AML-193 (cell line): ENCODE measurements at places on chromosomes 1 and 21.

GRCh38 chr1:176826265-176826664, 338.2 kb downstream of the ASTN1 start:
- no peak for DNase-seq

DNA sequence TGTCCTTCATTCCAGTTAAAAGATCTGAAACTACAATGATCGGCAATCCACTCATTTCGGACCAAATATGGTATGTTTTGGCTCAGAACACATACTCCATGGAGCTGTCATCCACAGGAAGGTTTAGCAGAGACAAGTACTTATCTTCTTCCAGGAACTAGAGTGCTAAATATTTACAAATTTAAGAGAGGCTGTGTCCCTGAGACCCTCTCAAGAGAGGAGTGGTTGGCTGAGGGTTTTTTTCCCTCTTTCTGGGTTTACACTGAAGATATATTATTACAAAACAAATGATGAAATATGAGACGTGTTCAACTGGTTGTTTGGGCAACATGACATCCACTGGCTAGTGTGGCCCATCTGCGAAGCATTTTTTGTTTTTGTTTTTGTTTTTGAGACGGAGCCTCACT, 25.9 kb upstream of the NID1 start:
- no peak for DNase-seq

DNA sequence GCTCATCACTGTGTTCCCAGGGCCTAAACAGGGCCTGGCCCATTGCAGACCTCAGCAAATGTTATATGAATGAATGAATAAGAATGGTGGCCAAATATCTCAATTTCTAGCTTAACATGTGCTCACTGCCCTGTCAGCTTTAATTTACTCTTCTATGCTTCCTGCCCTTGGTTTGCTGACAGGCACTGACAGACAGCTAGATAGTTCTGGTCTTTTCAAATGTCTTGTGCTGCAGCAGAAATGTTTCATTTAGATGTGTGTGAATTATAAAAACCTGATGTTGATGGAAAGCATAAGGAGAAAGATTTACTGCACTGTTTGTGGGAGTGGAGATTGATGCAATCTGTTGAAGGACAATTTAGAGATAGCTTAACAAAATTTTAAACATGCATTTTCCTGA, 48.9 kb downstream of the LPAR3 start:
- DNase-seq = no peak

- no peak for DNase-seq
Measured at GRCh38 chr1:245622332-245623014, 467.7 kb downstream of the KIF26B start.

DNA sequence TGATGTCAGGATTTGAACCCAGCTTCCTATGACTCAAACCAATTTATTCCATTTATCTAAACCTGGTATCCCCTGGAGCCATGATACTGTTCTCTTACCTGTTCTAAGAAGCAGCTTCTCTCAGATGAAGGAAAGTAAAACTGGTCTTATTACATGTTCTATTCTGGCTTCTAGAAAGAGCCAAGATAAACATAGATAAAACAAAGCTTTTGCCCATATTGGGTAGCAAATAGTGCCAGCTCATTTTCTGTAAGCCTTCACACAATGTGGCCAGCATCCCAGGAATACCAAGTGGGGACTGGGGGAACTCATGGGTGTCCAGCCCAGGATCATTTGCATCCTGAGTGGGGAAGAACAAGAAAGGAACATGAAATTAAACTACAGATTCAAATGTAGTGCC, 53.5 kb upstream of the EPHA8 start:
- DNase-seq = no peak

DNA sequence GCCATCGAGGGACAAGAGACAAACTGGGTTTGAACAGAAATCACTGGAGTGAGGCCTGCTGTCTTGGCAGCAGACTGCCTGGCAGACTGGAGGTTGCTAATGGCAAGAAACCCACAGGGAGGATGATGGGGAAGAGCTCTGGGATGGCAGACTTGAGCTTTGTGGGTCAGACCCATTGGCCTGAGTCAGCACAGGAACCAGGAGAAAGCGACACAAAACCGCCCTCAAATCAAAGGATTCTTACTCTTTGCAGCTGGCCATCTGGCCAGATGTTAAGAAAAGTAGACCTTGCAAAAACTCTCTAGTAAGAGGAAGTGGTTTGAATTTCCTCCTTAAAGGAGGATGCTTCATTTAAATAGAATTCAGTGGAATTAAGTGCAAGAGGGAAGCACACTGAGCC, 195.2 kb upstream of the JUN start:
- peak; percentile 77 for DNase-seq

DNA sequence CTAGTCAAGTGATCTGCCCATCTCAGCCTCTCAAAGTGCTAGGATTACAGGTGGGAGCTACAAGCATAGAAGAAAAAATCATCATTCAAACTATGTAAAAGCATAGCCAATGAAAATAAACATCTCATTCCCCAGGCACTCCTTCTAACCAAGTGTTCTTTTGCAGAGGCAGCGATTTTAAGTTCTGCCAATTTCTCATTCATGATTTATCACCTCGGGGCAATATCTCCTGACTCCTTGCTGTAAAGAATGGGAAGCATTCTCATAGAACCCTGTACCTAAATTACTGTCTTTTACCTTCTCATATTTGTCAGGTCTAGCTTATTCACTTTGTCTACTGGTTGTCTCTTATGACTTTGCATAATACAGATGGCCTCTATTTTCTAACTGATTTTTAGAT, 32.5 kb upstream of the IVNS1ABP start:
- DNase-seq = no peak

DNA sequence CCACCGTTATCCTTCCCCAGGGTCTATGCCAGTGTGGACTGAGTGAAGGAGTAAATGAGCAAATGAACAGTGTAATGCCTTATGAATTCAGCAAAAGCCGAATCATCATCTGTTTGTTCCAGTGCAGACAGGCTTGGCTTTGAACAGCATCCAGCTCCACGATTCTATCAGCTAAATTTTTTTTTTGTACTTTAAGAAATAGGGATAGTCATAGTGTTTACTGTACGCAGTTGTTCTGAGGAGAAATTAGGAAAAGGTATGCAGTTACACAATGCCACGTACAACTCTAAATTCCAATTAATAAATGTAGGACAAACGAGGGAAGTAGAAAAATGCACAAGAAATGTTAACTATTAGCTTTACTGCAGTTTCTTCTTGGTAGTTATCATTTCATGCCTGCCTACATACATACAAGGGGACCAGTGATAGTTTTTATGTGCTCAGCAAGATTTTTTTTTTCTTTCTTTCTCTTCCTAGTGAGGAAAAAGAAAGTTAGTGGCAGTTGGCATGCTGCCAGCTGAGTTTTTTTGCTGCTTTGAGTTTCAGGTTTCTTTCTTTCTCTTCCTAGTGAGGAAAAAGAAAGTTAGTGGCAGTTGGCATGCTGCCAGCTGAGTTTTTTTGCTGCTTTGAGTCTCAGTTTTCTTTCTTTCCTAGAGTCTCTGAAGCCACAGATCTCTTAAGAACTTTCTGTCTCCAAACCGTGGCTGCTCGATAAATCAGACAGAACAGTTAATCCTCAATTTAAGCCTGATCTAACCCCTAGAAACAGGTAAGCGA, at the start of gene IFI44L:
Gene IFI44L (plus strand): TSS at position 646 of the 777 bp plus-strand sequence. CDS start 7,468 bp downstream, outside the sequence.
- DNase-seq = no peak

DNA sequence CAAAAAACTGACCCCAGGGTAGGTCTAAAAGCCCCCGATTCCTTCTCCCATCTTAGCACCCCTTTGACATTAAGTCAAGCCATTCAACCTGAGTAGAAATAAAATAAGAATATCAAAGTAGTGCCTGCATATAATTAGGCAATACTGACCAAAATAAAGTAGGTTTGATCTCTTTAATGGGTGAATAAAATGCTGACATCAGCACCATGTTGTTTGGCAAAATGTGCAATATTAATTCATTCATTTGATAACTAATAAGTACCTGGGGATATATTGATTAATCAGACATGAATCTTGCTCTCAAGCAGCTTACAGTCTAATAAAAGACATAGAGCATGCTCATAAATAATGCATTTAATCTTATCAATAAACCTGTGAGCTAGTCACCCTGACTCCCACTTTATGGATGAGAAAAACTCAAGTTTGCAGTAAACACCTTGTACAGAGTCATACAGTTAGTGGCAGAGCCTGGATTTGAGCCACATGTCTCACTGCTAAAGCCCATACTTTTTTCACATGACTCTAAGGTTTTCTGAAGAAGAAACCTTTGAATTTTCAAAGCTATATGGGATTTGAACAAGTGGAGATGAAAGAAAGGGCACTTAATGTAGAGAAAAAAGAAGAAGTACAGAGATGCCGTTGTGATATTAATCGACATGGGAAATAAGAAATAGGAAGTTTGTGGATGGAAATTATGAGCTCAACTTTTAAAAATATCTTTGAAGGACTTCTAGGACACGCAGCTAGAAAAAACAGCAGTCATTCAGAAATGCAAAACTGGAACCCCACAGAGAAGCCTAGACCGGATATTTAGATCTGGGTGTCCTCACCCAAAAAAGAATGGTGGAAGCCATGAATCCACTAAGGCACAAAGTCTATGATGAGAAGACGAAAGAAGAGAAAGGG, 183.9 kb downstream of the TOMM20 start:
- DNase-seq = peak; percentile 77

GRCh38 chr1:101128211-101128727, 102.7 kb upstream of the DPH5 start:
- DNase-seq = no peak

GRCh38 chr1:77830946-77831345, 51.5 kb downstream of the MIGA1 start:
- no peak for DNase-seq

DNA sequence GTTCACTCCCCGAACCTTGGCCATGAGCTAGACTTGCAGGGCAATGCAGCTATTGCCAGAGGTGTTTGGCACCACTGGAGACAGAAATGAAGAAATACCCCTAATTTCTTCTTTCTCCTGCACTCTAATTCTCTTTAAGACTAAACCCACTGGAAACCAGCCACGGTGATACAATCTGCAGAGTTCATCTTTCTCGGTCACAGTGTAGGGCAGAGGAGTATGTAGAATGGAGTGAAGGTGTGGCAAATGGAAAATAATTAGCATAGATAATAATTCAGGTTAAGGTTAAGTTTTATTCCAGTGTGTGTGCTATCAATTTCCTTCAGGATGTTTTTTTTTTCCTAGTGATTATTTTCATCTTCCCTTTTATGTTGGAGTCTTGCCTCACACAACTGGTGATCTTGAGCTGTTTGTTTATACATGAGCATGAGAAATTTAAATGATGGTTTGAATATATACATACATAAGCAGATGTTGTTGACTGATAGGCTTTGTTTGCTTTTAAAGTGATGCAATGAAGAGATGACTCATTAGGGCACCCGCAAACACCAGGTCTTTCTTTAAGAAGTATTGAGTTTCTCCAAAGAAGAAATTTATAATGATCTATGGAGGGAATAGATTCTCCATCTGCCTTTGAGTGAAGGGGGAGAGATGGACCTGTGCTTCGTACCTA, 81.9 kb downstream of the SPATA17 start:
- DNase-seq = no peak

DNA sequence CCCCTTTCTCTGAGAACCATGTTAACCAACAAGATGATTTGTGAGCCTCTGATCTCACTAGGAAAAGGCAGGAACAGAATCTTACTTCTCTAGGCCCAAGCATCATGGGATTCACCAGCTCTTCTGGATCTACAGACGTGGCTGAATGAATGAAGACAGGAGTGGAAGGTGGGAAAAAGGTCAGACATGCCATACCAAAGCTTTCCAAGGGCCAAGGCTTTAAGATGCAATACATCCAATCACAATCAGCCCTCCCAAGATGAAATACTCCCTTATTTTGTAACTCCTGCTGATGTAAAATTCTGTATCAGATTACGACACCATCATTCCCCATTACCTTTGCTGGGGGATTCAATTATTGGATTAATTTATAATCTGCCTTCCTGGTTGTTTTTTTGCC, 80.9 kb downstream of the SSBP3 start:
- DNase-seq = no peak

DNA sequence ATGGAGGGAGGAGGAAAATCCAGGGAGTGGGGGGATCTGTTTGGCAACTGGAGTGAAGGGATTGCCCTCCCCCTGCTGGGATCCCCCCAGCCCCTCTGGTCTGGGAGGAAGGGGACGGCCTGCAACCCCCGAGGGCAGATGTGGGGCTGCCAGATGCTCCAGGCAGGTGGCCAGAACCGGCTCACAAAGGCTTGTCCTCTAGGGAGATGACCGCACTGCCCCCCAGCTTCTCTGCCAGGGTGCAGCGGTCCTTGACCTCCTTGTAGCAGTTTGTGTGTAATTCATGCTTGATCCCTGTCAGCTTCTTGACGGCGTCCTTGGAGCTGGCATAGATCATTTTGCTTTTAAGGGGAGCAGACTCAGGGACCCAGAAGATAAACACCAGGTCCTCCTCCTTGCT, 69.2 kb downstream of the ROR1 start:
- no peak for DNase-seq

GRCh38 chr1:8789314-8790214, 27.9 kb downstream of the RERE start:
- no peak for DNase-seq

DNA sequence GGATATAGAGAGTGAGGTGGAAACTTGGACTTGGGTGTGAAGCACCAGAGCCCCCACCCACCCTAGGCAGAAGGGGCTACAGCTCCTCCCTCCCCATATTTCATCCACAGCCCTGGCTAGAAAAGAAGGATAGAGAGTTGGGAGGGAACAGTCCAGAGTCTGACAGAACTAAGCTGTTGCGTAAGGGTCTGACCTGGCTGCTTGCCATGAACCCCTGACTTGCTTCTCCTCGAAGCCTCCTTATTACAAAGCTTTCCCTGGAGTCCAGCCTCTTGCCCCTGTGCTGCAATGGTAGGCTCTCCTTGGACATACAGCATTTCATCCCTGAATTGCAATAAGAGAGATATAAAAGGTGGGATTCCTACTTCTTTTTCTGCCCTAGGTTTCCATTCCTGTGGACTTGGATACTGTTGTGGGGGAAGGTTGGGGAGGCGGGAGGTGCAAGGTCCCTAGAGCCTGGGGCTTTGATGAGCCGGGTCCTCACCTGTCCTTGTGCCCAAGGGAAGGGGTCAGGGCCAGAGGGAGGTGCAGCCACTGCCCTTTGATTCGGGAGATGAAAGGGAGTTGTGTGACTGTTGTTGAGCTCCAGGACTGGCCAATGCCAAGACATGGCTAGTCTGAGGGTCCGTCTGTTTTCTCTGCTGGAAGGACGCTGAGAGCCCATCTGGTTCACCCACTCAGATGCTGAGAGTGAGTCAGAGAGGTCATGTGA, 2.7 kb downstream of the RHBG start:
- DNase-seq = peak; percentile 79

- DNase-seq = no peak
Measured at GRCh38 chr1:151135433-151136385, 10.7 kb downstream of the SEMA6C start.

GRCh38 chr1:3333903-3334302, 120.6 kb upstream of the ARHGEF16 start:
- no peak for DNase-seq

DNA sequence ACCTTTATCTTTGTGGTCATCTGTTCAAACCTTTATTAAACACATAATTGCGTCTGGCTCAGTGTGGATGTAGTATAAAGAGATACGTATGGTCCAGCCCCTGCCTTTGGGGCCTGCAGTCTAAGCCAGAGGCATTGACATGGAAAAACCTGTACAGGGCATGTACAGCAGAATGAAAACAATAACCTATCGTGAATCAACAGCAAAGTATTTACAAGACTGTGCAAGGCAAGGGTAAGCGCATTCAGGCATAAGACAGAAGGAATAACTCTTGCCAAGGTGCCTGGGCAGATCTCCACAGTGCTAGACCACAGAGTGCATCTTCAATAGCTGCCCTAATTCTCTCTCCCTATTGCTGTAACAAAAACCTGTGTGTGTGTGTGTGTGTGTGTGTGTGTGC, 35.5 kb downstream of the KIRREL1 start:
- no peak for DNase-seq
